ENCODE measurements at places on chromosomes 13 and 19. TPM values are rescaled to one million over a fixed set of nuclear protein-coding genes. Genes with fewer than 3 reads are reported as not detected.

RASGRP4 gene
- not detected for total RNA-seq

C5AR1 gene
- total RNA-seq: not detected

NXNL1 gene
- not detected for total RNA-seq

PGLYRP1 gene
- not detected for total RNA-seq

SLC46A3 gene
- total RNA-seq: 2.7 TPM

ZNF723 gene
- total RNA-seq: not detected

ISYNA1 gene
- total RNA-seq: 38.1 TPM

HSH2D gene
- total RNA-seq: not detected

LHB gene
- total RNA-seq: 0.89 TPM

CGB2 gene
- total RNA-seq: not detected

ADAMTS10 gene
- total RNA-seq: 13.0 TPM

FCHO1 gene
- 0.63 TPM for total RNA-seq

ZNF320 gene
- total RNA-seq: 8.7 TPM

CEACAM8 gene
- not detected for total RNA-seq

ZNF497 gene
- 0.89 TPM for total RNA-seq

FGF22 gene
- total RNA-seq: not detected

LRRC63 gene
- not detected for total RNA-seq

CACNG6 gene
- total RNA-seq: 0.38 TPM

STOML3 gene
- not detected for total RNA-seq

KCNJ14 gene
- 0.13 TPM for total RNA-seq

SIAH3 gene
- not detected for total RNA-seq

MCF2L gene
- 11.5 TPM for total RNA-seq

FUT2 gene
- total RNA-seq: not detected

CCDC61 gene
- 4.6 TPM for total RNA-seq

ZNF835 gene
- total RNA-seq: 0.51 TPM

All from dermis microvascular lymphatic vessel endothelial cell (primary cell).